ENCODE measurements at places on chromosomes 6 and 20.

GRCh38 chr6:52285177-52286068 is 881 bp upstream of the MCM3 start:
- DNase-seq = no peak

- no peak for DNase-seq
These were observed 177.7 kb downstream of the DLL1 start for GRCh38 chr6:170113141-170113540.

- no peak for DNase-seq
These were observed 13.2 kb upstream of the RSPH3 start for GRCh38 chr6:159013229-159013628.

DNA sequence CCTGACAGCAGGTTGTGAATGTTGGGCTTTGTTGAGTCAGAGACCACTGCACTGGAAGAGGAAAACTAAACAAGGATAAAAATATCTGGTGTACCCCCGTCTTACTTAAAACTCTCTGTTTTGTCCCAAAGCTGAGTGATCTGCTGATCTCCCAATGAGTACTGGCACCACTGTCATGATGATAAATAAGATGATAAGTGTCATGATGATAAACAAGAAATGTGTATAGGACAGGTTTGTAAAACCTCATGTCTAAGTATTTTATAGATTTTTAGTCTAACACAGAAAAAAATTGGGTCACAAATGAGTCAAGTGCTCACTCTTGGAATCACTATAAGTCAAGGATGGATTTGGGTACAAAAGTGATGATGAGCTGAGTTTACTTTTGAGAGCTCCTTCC is 8.5 kb upstream of the SIM1 start:
- no peak for DNase-seq

DNA sequence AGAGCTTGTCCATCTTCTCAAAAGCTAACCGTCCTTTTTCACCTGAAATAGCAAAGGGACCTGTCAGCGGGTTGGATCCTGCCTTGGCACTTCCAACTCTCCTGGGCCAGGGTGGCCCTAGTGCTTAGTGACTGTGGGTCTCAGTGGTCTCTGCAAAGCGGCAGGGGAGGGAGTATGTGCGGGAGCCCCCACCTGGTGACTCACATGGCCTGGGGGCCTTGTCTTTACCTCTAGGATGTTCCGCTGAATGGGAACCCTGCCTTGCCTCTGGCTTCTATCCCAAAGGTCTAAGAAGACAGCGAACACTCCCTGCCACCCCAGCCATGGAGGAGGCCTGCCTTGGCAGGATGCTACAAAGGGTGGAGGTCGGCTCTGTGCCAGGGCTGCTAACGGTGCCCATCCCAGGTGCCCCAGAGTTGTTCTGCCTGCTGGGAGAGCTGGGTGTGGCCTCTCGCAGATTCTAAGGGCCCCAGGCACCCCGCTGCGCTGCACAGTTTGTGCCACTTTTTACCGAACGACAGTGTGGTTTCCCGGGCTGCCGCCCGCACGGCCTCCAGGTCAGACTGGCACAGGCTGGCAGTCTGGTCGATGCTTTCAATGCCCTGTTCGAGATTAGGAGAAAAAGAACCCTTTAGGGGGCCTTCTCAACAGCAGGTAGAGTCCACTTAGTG is 77.2 kb downstream of the PTPN1 start:
- DNase-seq = no peak

GRCh38 chr6:166488076-166488685 is 98.3 kb downstream of the RAMACL start:
- peak; percentile 22 for DNase-seq

DNA sequence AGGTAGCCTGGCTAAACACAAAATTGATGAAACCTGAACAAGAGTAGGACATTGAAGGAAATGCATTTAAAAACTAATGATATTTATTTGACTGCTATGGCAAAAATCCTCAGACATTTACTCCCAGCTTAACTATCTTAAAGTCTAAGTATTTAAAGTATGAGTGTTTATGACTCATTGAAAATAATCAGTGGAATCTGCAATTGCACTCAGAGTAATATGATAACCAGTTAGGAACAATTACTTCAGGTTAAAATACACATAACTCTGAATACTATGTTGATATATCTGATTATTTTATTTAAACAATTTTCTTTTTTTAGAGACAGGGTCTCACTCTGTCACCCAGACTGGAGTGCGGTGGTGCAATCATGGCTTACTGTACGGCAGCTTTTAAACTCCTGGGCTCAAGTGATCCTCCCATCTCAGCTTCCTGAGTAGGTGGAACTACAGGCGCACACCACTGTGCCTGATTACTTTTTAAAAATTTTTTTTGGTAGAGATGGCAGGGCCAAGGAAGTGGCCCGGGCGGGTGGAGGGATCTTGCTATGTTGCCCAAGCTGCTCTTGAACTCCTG is 43.9 kb downstream of the FILIP1 start:
- DNase-seq = no peak

GRCh38 chr6:155383913-155384312 is 69.6 kb upstream of the TFB1M start:
- DNase-seq = no peak

- DNase-seq = peak; percentile 29
These were observed 807 bp downstream of the TBC1D20 start for GRCh38 chr20:461254-462198.

- DNase-seq = no peak
These were observed 2.4 kb upstream of the SCRT2 start for GRCh38 chr20:677957-678356.

- DNase-seq = no peak
These were observed 23.7 kb upstream of the CFAP206 start for GRCh38 chr6:87384038-87384437.

GRCh38 chr6:131532580-131533039 is 40.4 kb upstream of the ARG1 start:
- DNase-seq = peak; percentile 36

GRCh38 chr20:42082611-42083010 is 464.4 kb upstream of the CHD6 start:
- no peak for DNase-seq

- DNase-seq = no peak
These were observed 41.8 kb downstream of the KIF16B start for GRCh38 chr20:16531485-16531884.

DNA sequence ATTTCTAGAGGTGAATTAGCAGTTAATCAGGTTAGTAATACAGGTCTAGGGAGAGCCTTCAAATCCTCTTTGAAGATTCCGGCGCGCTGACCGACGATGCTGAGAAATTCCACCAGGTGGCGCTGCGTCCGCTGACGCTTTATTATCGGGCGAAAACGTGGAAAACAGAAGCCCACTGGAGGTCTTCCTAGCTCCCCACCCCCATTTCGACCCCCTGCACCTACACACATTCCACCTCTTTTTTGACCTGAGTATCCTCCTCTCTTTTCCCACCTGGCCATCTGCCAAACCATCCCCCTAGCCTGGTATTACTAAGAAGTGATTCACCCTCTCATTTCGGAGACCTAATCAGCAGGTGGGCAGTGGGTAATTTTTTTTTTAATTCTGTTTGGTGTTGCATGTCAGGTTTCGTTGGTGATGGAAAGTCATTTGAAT is 65.4 kb upstream of the RIN2 start:
- peak; percentile 5 for DNase-seq

GRCh38 chr6:42038811-42039408 is 11.4 kb upstream of the TAF8 start:
- no peak for DNase-seq

GRCh38 chr20:37095108-37095598 is 644 bp downstream of the RBL1 start:
- DNase-seq = no peak

DNA sequence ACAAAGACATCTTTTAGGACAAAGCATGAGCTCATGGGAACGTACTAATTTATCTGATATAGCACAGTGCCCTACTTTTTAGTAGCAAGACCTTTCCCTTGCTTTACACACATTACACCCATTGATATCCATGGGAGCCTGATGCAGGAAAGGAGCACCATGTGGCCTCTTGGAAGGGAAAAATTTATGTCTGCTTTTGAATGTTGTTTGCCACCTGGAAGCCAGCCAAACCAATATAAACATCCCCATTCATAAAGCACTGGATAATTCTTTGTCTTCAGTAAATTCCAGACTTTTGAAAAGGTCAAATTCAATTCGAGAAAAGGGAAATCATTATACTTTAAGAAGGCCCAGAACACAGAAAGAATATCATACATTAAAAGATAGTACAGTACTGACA is 152.3 kb upstream of the BEND6 start:
- no peak for DNase-seq

DNA sequence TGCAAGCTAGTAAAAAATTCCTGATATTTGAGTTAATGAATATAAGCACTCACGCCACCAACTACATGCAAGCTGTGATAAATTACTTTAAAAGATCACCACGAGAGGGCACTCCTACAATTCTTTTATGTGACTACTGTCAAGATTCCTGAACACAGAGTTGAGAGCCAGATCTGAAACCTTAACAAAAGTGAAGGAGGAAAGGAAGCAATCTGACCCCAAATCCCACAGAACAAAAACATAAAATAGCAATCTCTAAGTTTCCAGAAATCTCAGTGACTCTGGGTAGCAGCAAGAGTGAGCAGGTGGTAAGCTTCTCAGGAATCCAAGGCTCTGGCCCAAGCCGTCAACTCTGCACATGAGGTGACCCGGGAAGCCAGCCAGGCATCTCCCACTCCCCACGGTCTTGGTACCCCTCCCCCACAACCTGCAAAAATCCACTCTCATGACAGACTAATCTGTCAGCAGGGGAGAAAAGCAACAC is 55.1 kb downstream of the STAU1 start:
- DNase-seq = no peak

DNA sequence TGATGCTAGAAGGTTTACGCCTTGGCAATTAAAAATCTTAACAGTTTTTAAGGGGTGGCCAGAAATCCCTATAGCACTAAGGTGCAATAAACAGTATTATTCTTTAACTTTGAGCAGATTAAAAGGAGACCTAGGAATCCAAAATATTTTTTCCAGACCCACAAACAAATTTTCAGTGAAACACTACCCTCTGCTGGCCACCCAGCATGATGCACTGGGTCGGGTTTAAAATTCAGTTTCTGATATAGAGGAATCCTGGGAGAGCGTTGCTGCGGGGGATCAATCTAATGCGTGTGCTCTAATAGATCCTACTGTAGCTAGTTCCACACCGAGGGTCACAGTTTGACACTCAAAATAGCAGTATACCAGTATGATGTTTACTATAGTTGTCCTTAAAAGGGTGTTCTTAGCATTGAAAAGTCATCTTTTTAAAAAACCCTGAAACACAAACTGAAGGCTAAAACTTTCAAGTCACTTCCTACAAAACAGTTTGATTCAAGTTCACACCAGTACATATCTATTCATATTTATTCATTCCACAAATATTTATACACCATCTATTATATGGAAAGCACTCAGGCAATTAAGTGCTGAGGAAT is 10.2 kb downstream of the UBE3D start:
- DNase-seq = no peak

GRCh38 chr6:52503851-52504781 is 72.7 kb downstream of the TRAM2 start:
- DNase-seq = no peak

GRCh38 chr6:114342086-114342825 is 567 bp downstream of the HS3ST5 start:
- no peak for DNase-seq

GRCh38 chr6:47634210-47635047 is 64.0 kb upstream of the ADGRF4 start:
- no peak for DNase-seq

DNA sequence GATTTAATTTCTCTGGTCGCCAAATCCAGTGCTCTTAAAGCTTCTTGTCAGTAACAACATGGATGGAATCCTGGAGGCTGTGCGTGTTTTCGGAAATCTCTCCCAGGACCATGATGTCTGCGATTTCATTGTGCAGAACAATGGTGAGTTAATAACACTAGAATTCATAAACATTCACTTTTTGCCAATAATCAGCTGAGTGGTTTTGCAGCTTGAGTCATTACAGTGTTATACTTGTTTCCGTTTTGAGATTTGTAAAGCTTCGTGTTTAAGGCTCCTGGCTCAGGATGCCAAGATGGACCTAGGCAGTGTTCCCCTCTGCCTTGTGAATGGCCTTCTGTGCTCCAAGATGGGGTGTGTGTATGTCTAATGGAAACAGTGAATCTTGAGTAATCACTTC is 113.8 kb downstream of the ARMC2 start:
- no peak for DNase-seq

GRCh38 chr20:3248167-3248992 is 9.4 kb upstream of the SLC4A11 start:
- DNase-seq = no peak

DNA sequence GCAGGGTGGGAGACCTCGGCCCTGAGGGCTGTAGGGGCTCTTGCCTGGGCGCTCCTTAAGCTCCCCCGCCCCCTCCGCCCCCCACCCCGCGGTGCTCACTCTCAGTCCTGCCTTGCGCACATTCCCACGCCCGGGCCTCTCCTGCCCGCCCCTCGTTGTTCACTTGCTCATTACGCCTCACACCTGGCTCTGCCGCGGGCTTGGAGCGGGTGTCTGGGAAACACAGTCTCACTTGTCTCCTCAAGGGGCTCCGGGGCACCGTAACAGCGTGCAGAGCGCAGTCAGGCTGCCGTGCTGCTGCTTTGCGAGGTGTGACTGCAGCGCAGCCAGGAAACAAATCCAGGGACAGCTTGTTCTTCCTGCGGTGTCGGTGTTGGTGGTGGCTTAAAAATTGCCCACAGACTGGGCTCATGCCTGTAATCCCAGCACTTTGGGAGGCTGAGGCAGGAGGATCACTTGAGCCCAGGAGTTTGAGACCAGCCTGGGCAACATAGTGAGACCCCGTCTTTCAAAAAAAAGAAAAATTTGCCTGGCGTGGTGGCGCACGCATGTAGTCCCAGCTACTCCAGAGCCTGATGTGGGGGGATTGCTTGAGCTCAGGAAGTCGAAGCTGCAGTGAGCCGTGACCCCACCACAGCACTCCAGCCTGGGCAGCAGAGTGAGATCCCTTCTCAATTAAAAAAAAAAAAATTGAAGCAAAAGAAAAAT is 4.6 kb downstream of the NPBWR2 start:
- no peak for DNase-seq

GRCh38 chr6:104484626-104485025 is 375.1 kb downstream of the HACE1 start:
- no peak for DNase-seq

DNA sequence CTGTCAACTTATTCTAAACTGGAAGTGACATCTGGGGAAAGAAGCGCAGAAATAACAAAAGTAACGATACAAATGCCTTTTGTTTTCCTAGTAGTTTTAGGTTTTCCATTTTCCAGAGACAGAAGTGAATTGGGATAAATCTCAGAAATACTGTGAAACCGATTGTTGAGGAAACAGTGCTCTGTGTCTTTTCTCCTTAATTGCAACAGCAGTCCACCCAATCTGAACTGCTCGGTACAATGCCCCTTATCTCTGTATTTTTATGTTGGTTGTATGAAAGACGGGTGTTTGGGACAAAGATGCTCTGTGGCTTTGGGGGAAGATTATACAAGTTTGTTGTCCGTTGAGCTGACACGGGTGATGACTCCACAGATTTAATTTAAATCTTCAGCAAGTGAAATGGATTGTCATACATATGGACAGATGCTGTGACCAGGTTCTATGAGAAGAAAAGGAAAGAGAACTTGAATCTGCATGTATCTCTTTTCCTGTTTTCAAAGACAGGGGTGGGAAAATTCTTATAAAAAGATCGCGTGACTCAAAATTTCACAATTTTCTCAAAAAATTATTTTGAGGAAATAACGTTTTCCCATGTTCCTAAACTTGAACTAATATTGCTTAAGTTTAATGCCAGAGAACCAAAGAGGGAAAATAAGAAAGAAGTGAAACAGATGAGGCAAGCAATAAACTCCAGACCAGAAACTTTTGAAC is 41.2 kb downstream of the SASH1 start:
- no peak for DNase-seq

- no peak for DNase-seq
These were observed 11.9 kb downstream of the GPX5 start for GRCh38 chr6:28537509-28538140.

- no peak for DNase-seq
These were observed 28.7 kb downstream of the COX4I2 start for GRCh38 chr20:31666258-31667042.
